ENCODE measurements at places on chromosomes 1 and 21.

DNA sequence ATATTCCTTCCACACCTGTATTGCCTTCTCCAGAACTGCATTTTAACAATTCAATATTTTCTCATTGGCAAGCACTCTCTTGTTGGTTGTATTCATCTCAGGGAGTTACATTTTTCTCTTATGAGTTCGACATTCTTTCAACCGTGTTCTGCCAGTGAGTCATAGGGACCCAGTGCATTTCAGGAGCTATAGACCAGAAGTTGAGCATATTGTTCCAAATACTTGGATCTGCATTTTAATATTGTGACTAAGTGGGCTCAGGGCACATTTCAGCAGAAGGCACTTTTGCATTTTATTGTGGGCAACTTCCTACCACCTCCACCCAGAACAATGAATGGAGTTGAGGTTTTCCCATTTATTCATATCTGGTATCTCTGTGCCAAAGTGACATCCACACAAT lies 132.8 kb downstream of the TNFSF18 start:
- DNase-seq: no peak

DNA sequence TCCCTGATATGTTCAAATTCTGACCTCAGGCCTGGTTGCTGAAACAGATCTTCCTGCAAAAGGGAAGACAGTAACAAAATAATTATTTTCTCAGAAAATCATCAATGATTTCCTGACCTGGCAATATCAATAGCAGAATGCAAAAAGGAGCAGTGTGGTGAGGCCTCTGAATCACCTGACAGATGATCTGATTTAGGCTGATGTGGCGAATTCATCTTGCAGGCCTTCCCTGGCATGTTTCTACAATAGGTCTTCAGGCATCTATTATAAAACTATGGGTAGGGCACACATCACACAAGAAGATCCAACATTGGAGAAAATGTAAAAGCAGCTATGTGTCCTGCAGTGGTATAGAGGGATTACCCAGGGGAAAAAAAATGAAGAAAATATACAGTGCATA lies 7.1 kb upstream of the MTF1 start:
- DNase-seq: no peak

GRCh38 chr1:7770997-7771822 lies at the start of gene VAMP3:
Gene VAMP3 (plus strand): TSS chr1:7771296. CDS start chr1:7771384, 88 bp downstream.
- peak; percentile 93 for DNase-seq

GRCh38 chr1:203052601-203053000 lies 26.3 kb downstream of the PPFIA4 start:
- no peak for DNase-seq

DNA sequence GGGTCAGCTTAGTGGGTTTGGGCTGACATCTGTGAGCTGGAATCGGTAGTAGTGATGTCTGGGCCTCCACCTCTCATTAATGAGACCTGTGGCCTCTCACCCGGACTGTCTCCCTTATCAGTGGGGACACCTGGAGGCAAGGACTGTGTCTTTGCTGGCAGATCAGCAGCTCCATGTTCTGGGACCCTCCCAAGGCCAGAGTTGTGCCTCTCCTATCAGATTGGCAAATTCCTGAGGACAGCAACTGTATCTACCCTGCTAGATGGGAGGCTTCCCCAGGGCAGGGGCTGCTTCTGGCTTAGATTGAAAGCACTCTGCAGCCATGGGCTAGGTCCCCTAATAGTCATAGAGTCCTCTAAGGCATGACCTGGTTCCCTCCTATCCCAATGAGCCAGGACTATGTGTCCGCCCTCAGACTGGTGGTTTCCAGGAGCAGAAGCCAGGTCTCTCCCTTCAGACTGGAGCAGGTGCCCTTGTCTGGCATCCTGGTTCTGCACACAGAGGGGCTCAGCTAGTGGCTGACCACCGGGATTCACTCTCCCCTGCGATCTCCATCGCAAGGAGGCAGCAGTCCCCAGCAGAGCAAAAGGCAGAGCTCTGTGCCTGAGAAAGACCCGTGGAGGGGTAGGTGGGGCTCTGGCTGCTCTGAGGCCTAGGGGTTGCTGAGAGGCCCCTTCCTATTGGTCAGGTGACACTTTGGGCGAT lies 5.8 kb downstream of the DRAXIN start:
- DNase-seq: no peak

- no peak for DNase-seq
Observed at GRCh38 chr1:91881280-91881679, 4.7 kb downstream of the TGFBR3 start.

DNA sequence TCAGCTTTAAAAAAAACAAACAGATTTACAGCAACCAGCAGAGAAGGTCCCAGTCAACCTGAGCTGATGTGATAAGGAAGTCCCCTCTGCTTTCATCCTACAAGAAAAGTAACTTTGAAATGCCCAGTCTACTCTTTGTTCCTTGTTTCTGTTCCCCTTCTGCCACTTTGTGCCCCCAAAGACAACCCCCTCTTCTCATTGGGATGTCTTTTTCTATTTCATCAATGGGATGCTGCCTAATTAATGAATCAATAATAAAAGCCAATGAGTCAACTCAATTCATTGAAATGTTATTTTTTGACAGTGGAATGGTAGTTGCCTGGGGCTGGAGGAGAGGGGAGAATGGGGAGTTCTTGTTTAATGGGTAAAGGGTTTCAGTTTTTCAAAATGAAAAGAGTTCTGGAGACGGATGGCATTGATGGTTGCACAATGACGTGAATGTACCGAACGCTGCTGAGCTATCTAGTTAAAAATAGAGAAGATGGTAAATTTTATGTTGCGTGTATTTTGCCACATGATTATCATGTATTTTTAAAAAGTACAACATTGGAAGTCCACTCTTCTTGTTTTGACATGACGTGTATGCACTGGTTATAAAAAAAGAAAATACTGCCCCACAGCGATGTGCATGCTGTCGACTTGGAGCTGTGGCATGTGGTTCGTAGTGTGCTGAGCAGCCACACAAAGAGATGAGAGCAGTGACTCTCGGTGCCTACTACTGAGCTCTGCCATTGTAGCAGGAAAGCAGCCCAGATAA lies 22.4 kb upstream of the PADI2 start:
- no peak for DNase-seq

DNA sequence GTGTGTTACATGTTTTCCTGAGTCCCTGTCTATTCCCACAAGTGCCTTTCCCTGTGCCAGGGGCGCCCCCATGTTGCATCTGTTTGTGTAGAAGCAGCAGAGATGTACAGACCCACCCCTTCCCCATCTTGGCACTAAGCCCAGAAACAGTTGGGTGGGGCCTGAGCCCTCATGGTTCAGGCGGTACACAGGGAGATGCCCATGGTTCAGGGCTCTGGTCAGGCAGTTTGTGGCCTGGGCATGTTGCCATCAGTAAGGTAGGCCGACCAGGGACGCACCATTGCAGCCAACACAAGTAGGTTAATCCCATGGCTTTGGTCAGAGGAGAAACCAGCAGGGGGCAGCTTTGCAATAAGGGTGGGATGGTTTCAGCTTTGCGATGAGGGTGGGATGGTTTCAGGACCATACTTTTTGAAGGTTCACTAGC lies 914 bp upstream of the ADGRB2 start:
- DNase-seq: no peak

- peak; percentile 1 for DNase-seq
Observed at GRCh38 chr1:170562646-170563338, 30.8 kb downstream of the GORAB start.

- no peak for DNase-seq
Observed at GRCh38 chr1:77222496-77222895, 3.3 kb upstream of the PIGK start.

DNA sequence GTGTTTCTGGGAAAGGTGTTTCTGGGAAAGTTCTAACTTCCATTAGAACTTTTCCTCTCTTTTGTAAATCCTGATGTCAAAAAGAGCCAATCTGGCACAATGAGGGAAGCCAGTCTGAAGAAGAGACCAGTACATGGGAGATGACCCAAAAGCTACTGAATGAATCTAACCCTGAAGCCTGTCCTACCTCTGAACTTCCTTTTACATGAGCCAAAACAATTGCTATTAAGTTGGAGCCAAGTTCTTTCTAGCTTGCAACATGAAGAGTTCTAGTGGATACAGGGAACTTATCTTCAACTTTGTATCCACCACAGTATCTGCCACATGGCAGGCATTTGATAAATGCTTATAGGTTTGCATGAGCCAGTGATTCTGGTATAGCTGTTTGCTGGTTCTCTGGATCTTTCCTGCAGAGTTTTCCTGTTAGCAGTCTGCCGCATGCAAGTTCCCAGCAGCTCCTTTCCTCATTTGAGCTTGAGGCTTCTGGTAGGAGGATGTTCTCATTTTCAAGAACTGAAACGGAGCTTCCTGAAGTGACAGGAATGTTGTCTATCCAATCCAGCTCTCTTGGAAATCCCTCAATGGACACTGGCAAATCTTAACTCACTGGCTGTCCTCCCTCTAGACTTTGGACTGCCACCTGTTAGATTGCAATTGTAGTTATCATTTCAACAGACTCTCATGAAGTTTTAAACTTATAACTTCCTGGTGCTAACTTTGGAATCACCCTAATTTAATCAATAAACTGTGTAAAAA lies 73.1 kb upstream of the LPGAT1 start:
- DNase-seq: no peak

- DNase-seq: no peak
Observed at GRCh38 chr1:172545396-172546004, 12.6 kb downstream of the SUCO start.

GRCh38 chr1:78147031-78147430 lies 101.3 kb downstream of the GIPC2 start:
- no peak for DNase-seq

- no peak for DNase-seq
Observed at GRCh38 chr1:67285780-67286488, 21.7 kb upstream of the IL12RB2 start.

DNA sequence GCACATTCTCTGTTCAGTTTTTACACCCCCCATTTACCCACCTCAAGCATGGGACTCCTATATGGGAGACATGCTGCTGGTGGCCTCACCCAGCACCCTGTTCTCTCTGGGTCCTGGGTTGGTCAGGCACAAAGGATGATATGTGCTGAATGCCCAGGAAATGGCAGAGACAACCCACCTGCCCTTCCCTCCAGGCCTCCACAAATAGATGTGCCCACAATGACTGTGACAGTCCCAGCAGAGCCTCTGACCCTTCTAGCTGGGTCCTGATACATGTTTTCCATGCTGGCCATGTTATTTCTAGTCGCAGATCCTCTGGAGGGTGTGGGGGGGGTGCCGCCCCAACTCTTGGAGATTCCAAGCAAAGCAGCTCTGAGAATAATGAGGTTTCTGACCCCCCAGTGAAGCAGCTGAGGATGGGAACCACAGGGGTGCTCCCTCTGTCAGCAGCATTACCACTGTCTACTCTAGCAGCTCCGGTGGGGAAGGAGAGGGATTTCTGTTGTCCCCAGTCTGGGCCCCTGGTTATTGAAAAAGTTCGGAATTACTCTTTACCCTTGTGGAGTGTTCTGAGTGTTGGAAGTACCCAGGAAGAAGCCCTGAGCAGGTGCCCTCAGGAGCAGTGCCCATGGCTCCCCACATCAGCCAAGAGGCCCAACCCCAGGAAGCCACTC lies 1.2 kb upstream of the CCDC28B start:
- no peak for DNase-seq

DNA sequence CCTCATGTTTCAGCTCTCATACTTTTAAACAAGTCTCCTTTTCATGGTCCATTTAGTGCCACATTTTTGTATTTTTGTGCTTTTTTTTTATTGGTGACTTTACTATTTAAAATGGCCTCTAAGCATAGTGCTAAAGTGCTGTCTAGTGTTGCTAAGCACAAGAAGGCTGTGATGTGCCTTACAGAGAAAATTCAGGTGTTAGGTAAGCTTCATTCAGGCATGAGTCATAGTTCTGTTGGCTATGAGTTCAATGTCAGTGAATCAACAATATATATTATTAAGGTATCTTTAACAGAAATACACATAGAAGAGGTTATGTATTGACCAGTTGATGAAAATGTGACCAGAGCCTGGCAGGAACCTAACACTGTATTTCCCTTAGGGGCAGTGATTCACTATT lies 12.8 kb upstream of the FUBP1 start:
- no peak for DNase-seq

- no peak for DNase-seq
Observed at GRCh38 chr1:201750934-201751333, 78.0 kb upstream of the IPO9 start.

DNA sequence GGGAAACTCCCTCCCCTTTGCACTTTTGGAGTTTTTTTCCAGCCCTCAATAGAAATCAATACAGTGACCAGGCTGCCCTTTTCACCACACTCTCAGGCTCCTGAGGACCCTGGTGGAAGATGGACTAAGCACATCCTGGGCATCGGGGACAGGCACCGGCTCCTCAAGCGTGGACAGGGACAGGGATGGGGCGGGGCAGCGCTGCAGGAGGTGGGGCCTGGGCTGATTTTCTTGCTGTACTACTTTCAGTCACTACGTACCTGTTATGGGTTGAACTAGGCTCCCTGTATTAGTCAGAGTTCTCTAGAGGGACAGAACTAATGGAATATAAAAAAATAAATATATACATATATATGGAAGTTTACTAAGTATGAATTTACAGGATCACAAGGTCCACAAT lies 2.5 kb downstream of the MX2 start:
- DNase-seq: no peak

DNA sequence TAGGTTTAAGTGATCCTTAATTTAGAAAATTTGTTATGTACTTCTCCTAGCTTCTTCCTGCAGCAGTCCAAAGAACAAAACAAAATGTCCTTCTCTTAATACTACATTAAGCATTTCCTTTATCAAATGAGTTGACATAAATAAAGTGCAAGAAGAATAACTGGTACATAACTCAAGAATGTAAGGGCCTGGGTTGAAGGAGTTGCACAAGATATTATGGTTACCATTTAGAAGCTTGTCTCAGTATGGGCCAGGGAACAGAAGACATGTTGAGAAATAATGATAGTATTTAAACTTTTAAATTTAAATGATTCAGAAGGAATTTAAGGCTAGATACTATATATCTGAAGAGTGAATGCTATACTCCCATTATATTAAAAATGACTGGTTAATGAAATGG lies 23.5 kb downstream of the SUCO start:
- DNase-seq: no peak

DNA sequence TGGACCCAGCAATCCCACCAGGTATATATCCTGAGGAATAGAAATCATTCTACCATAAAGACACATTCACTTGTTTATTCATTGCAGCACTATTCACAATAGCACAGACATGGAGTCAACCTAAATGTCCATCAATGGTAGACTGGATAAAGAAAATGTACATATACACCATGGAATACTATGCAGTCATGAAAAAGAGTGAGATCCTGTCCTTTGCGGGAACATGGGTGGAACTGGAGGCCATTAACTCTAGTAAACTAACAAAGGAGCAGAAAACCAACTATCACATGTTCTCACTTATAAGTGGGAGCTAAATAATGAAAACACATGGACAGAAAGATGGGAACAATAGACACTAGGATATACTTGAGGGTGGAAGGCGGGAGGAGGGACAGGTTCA lies 36.1 kb upstream of the PRKACB start:
- no peak for DNase-seq

- DNase-seq: no peak
Observed at GRCh38 chr1:3439346-3440299, 14.8 kb upstream of the ARHGEF16 start.

Data from stimulated activated CD4-positive, alpha-beta T cell treated with anti-CD3 and anti-CD28 coated beads, Interleukin-4, amount 100 ng/mL, for 48 hours (primary cell).